NCI-H460 (cell line): ENCODE measurements at places on chromosomes 2 and 18.

GRCh38 chr2:188291142-188291616 lies 495 bp upstream of the GULP1 start:
- DNase-seq, result no peak

GRCh38 chr2:196295005-196295404 lies 123.6 kb upstream of the STK17B start:
- no peak for DNase-seq

DNA sequence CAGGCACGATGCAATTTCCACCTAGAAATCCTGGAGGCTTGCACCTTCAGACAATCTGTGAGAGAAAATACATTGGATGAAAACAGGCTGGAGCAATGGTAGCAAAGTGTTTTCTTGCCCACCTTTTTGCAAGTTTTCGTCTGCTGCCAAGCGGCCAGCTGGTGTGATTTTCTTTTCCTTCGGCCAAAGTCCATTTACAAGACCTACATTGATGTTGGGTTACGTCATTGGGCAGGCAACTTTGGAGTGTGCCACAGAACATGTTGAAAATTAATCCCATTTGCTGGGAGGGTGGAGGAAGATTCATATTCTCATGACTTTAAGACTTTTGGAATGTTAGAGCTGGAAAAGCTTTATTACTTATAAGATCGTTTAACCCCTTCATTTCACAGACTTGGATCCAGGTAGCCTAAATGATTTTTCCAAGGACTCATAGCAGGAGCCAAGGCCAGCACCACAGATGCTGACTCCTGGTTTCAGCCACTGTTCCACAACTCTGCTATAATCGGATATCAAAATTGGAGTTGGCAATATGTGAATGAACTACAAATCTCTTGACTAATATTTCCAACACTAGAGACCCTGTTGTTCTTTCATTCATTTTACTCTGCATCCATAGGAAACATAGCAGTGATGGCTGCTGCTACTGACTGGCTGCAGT lies 352.1 kb downstream of the RND3 start:
- DNase-seq, result no peak

- no peak for DNase-seq
These were observed 12.0 kb downstream of the EXOC6B start for GRCh38 chr2:72813841-72814240.

GRCh38 chr2:205060269-205060668 lies 515.0 kb downstream of the PARD3B start:
- no peak for DNase-seq
